Stimulated activated CD4-positive, alpha-beta T cell treated with anti-CD3 and anti-CD28 coated beads, Interleukin-12 subunit alpha, Interleukin-12 subunit beta, amount 100 ng/mL, for 4 hours (primary cell): ENCODE measurements at places on chromosomes 5 and 9.
A peak's percentile ranks its signal among the peaks of the same experiment; 100 is the strongest.

DNA sequence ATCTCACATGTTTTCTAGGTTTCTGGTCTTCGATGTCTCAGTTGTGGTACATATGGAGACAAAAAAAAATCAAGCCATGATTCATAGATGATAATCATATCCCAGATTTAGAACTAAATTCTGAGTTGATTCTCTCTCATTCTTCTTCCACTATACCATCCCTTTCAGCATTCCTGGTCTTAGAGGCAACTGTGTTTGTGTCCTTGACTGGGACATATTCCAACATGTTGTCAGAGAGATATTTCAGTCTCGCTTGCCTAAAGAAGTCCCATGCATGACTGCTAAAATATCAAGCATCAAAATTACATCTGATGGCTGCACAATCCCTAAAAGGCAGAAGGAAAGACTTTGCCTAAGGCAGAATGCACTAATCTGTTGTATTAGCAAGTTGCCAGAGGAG is 236.6 kb downstream of the PSAT1 start:
- no peak for DNase-seq

DNA sequence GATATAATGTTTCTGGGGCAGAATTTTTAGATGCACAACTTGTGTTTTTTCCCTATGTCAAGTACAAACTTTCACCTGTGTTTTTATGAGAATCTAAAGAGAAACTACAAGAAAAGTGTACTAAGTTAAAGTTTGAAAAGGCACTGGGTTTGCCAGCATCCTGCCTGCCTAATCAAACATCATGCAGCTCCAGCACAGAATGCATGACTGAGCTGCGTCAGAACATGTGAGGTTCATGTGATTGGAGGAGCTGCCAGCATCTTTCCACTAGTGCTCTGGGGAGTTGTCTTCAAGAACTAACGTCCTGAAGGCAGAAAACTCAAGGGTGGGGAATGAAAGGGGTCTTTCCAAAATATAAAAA is 46.1 kb upstream of the RIC1 start:
- DNase-seq, result no peak

DNA sequence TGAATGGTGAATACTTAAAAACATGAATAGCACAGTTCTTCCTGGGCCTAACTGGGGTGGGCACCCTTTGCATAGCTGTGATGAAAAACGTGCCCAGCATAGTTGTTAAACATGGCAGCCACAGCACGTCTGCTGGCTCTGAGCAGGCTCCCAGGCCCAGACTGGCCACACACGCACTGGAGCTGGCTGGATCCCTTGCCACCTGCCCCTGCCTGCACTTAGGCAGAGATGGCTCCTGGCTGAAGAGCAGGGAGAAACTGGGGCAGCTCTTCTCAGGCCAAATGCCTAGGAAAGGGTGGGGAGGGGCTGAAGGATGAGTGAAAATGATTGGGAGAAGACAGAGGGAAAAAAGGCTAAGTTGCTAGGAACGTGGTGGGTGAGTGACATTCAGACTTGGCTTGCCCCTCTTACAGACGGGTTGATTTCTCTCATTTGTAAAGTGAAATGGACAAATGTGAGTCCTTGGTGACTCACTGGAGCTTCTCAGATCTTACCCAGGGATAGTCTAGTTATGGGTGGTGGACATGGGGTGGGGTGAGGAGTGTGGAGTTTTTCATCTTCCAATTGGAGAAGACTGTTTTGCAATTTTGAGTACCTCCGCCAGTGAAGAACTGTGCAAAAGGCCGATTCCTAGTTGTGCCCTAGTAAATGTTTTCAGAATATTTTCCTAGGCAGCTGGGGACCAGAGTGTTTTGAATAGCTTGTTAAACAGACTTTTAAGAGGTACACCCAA is 42.4 kb downstream of the TRIO start:
- no peak for DNase-seq

DNA sequence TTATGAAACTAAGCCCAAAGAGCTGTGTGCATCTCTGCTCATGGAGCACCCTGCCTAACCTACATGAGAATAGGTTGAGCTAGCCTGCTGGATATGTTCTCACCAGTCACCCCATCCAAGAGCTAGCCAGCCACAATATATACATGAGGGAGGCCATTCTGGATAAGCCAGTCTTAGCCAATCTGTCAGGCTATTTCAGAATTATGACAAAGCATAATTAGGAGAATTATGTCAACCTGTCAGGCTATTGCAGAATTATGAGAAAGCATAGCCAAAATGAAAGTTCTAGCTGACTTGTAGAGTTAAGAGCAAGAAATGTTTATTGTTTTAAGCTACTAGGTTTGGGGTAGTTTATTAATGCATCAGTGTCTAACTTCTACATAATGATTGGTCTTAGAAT is 189.8 kb downstream of the WDR70 start:
- DNase-seq, result no peak

DNA sequence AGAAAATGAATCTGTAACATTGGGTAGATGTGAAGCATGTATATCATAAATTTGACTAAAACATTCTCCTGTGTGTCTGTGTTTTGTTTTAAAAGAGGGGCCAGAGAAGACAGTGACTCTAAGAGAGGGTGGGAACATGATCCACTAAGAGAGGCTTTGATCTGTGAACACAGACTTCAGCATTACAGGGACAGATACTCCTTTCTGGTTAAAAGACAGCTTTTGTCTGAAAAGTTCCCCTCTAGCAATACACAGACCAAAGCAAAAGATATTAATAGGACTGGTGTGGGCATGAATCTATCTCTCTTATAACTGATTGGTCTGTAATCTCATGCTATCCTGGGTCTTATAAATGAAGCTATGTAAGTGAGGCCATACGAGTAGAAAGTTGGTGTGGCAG is 150.9 kb downstream of the NUDT12 start:
- DNase-seq, result no peak

GRCh38 chr9:18490641-18491370 is 16.9 kb downstream of the ADAMTSL1 start:
- no peak for DNase-seq

- DNase-seq, result no peak
Measured at GRCh38 chr9:90979639-90980038, 178.0 kb downstream of the SYK start.

- no peak for DNase-seq
Measured at GRCh38 chr9:103730866-103731265, 363.2 kb upstream of the SMC2 start.

DNA sequence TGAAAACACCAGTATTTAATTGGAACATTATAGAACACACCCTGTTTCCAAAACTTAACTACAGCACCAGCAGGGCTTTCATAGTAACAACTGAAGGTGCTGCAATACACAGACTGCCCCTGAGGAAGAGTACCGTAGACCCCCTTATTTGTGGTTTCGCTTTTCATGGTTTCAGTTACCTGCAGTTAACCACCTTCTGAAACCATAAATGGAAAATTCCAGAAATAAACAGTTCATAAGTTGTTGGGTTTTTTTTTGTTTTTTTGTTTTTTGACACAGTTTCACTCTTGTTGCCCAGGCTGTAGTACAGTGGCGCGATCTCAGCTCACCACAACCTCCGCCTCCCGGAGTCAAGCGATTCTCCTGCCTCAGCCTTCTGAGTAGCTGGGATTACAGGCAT is 9.5 kb upstream of the GLDC start:
- DNase-seq, result no peak

DNA sequence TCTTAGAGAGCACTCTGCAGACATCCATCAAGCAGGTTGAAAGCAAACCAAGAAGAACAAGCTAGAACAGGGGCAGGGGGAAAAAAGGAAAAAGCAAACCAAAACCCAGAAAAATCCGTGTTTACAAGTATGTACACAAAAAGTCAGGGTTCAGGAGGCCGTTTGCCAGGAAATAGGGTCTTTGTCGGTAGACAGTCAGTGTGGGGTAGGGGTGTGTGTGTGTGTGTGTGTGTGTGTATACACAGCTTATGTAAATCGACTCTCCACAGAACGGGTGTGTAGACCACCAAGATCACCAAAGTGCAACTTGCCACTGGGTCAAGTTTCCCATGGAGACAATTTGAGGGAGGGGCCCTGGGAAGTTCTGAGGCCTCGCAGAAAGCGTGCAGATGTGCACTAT is 13.1 kb downstream of the SPRY4 start:
- DNase-seq, result no peak

DNA sequence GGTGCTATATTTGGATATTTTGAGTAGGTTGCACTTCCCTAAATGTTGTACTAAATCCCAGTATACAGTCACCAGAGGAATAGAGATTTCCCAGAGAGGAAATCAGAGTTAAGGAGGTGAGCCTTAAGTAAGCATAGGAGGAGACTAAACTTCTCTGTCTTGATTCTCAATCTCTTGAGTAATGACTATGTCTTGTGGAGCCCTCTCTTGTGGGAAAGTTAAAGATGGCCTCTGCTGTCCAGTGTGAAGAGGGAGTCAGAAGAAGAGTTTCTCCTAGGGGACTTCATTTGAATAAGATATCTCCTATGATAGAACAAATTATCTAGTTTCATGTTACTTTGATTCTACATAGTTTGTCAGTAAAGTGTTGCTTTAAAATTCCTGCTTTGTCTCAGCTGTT is 502.5 kb downstream of the PDE4D start:
- no peak for DNase-seq

GRCh38 chr5:8560776-8561175 is 691.8 kb downstream of the MTRR start:
- no peak for DNase-seq

- no peak for DNase-seq
Measured at GRCh38 chr9:6917162-6917561, 159.4 kb downstream of the KDM4C start.

DNA sequence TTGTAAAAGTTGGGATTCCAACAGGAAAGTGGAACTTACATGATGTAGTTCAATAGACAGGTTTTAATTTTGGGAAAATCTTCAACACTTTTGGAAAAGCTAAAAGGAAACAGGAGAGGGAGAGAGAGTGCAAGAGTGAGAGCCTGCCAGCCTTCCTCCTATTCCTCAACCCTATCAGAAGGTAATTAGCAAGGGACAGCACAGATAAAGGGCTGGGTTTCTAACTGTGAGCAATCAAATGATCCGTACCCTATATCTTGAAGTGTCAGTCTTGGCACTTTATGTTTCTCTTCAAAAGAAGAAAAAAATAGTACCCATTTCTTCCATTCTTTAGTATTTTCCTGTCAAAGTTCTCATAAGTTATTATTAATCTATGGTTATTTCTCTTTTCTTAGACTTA is 79.4 kb downstream of the FER start:
- no peak for DNase-seq

- DNase-seq, result no peak
Measured at GRCh38 chr9:15249042-15249818, 57.8 kb downstream of the TTC39B start.

GRCh38 chr9:135247227-135247930 is 159.9 kb downstream of the OLFM1 start:
- no peak for DNase-seq

GRCh38 chr9:134962973-134963364 is 45.3 kb upstream of the FCN1 start:
- DNase-seq, result no peak

DNA sequence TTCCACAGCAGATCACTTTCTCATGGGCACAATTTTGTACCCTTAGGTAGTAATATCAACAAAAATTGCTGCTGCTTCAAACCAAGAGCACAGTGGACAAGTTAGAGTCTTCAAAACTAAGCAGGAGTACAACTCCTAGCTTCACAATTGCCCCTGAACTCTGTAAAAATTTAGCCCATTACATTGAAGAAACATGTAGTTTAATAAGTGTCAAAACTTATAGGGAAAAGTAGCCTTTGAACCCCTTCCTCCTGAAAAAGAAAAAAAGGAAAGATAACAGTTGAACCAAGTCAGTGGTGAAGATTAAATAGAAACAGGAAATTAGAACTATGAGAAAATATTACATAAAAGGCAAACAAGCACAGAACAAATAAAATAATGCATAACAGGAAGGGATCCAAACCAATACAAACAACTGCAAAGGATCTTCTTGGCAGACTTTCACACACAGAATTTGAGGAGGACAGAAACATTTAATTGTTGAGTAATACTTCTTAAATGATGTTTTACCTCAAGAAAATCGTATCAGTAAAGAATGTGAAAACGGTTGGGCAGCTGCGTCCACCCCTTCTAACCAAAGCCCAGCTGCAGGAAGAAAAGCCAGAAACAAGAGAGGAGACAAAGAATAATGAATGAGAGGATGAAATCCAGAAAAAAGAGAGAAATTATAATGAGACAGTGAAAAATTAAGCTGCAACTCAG is 636.0 kb downstream of the NR2F1-AS1 start:
- no peak for DNase-seq

DNA sequence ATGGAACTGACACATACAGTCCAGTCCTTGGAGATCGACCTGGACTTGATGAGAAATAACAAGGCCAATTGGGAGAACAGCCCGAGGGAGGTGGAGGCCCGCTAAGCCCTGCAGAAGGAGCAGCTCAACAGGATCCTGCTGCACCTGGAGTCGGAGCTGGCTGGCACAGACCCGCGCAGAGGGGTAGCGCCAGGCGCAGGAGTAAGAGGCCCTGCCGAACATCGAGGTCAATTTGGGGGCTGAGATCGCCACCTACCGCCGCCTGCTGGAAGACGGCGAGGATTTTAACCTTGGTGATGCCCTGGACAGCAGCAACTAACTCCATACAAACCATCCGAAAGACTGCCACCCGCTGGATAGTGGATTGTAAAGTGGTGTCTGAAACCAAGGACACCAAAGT is 1610.1 kb upstream of the ACO1 start:
- no peak for DNase-seq

GRCh38 chr5:148848393-148849031 is 22.1 kb downstream of the ADRB2 start:
- DNase-seq, result no peak

GRCh38 chr5:174327317-174327864 is 281.9 kb downstream of the NSG2 start:
- DNase-seq, result peak; percentile 32

DNA sequence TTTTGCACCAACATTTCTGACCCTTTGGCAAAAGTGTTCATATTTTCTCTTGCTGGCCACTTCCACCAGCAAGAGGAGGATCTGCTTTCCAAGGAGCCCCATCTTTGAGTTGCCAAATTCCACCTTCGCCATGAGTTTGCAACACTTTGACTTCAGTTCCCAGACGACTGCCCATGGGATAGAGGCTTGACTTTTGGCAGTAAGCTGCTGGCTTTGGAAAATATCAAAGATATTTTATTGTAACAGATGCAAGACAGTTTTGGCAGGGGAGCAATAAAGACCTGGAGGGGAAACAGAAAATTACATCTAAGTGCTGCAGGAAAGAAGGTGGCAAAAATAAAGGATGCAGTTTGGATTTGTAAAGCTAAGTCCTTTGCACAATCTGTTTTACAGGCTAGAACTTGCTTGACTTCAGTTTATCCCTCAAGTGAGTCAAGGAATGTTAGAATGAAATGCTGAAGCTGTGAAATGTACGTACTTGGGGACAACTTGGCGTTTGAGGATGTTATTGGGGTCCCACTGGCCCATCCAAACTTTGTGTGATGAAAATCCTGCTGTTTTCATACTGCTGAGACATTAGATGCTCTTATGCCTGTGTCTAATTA is 232.9 kb downstream of the GOLPH3 start:
- no peak for DNase-seq
